ENCODE measurements at places on chromosomes 16 and 17.

DNA sequence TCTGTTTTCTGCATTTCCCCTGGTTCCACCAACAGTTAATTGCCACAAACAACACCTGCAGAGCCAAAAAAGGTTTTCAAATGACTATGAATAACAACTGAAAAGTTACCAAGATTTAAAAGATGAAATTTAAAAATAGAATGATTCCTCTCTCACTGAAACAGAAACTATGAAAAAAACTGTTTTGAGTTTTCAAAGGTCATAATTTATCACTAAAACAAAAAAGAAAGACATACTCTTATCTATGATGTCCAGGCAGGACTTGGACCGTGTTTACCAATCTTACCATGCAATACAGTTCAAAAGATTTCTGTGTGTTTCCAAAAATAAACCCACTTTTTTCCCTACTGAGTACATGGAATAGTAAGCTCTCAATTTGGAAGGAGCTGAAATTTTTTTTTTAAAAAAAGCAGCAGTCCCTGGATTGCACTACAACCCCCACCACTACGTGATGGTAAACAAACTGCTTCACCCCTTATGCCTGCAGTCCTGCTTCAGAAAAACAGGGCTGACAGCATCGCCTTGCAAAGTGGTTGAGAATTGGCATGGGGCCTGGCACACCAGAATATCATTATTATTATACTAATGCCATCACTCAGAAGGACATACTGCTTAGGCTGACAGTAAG, 8.5 kb downstream of the TXNDC11 start:
- no peak for DNase-seq

- DNase-seq = no peak
Observed at GRCh38 chr16:4404967-4405696, 11.3 kb downstream of the CORO7 start.

DNA sequence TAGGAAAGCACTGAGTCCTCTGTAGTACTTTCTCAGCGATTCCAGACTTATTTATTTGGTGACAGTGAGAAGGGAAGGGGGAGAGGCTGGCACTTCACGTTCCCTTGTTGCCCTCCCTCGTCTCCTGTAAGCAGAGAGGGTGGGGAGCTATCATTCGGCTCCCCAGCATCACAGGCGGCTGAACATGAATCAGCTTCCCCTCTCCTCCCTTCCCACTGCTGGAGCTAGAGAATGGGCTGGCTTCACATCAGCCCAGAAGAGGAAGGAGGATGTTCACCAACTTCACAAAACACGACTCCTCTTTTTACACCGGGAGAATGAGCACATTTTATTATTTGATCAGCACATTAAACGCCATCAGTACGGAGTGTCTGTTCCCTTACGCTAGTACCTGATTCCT, 6.7 kb upstream of the CMIP start:
- DNase-seq = no peak

GRCh38 chr16:51753467-51754127, 602.5 kb upstream of the SALL1 start:
- no peak for DNase-seq

DNA sequence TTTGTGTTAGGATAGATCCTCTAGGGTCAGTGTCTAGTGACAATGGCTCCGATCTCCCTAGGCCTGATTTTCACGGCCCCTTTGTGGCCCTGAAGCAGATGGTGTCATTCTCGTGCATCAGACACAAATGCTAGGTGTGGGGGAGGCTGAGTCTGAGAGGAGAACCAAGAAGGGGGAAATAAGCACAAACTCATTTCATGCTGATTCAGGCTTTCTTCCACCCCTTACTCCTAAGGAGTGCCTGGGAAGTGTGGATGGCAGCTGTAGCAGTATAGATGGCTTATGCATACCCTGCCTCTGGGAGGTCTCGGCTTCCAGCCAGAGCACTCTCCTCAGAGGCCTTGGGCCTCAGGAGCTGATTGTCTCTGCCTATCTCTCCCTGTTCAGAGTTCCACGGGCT, 1.8 kb upstream of the WNK4 start:
- DNase-seq = no peak

- no peak for DNase-seq
Observed at GRCh38 chr17:72590882-72591281, 470.1 kb downstream of the SOX9 start.

- DNase-seq = no peak
Observed at GRCh38 chr16:12659871-12660270, 143.8 kb downstream of the CPPED1 start.

DNA sequence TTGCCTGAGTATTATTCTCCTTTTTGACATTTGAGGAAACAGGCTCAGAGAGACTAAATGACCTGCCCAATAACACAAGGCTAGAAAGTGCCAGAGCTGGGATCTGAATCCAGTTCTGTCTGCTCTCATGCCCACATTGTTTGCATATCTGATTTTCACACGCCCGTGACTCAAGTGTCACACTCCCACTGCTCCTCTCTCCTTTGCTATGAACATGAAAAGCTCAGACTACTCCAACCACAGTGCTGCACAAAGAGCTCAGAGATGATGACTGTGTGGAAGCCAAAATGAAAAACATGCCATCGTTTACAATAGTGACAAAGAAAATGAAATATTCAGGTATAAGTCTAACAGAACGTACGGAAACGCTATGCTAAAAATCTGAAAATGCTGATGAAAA, 107.9 kb downstream of the SMG6 start:
- DNase-seq = no peak

GRCh38 chr17:74164446-74165045, 38.9 kb upstream of the RPL38 start:
- no peak for DNase-seq

- DNase-seq = no peak
Observed at GRCh38 chr17:65544672-65545071, 16.8 kb downstream of the AXIN2 start.

GRCh38 chr16:87664792-87665191, 62.5 kb downstream of the JPH3 start:
- DNase-seq = no peak

DNA sequence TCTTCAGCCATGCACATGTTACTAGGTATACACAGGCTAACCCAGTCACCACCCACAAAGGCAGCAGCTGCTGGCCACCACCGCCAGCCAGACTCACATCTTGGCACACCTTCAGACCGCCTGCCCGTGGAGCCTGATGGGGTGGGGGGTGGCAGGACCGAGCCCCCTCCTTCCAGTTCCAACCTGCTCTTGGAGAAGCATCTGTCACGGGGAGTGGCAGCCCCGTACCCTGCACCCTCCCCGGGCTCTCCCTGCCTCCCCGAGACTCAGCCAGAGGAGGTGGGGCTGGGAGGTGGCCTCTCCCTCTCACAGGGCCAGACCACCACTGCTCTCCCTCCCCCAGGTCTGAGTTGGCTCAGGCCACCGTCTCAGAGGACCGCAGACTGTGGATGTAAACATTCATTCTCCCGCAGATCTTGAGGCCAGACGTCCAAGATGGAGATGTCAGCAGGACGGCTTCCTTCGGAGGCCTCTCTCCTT, 11.3 kb upstream of the RBFOX3 start:
- DNase-seq = no peak

DNA sequence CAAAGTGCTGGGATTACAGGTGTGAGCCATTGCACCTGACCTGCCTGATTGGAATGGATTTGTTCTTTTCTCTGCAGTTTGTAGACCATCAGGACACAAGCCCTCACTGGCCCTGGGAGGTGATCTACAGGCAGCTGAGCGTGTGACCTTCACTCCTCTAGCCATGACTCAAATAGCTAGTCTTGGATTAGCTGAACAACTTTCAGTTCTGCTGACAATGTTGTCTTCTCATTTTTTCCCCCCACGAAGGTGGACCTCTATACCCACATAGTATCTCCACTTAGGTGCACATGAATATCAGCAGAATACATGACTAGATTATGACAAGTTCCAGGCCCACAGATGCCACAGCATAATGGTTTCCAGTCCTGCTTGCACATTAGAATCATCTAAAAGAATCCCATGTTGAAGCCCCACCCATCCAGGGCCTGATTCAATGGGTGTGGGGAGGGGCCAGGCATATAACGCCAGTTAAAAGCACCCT, 36.8 kb downstream of the HS3ST3B1 start:
- peak; percentile 70 for DNase-seq

- DNase-seq = no peak
Observed at GRCh38 chr16:15855704-15856003, 1.2 kb downstream of the MYH11 start.

DNA sequence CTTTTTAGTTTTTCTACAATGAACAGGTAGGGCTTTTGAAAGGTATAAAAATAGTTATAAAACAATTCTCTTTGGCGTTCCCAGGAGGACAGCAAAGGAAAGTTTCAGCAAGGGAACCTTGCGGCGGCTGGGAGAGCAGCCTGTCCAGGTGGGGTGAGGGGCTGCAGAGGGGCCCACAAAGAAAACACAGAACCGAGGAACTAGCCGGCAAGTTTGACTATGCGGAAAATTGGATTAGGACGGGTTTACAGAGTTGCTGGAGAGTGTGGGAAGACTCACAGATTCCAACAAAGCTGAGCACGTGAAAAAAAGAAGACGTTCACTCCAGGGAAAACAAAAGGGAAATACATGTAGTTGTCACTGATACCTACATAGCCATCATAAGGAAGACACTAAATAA, 40.2 kb upstream of the METTL16 start:
- DNase-seq = no peak

GRCh38 chr17:40443196-40443987, at the start of gene IGFBP4:
IGFBP4 (plus strand) TSS chr17:40443450; CDS start chr17:40443736, 286 bp downstream.
- peak; percentile 51 for DNase-seq

DNA sequence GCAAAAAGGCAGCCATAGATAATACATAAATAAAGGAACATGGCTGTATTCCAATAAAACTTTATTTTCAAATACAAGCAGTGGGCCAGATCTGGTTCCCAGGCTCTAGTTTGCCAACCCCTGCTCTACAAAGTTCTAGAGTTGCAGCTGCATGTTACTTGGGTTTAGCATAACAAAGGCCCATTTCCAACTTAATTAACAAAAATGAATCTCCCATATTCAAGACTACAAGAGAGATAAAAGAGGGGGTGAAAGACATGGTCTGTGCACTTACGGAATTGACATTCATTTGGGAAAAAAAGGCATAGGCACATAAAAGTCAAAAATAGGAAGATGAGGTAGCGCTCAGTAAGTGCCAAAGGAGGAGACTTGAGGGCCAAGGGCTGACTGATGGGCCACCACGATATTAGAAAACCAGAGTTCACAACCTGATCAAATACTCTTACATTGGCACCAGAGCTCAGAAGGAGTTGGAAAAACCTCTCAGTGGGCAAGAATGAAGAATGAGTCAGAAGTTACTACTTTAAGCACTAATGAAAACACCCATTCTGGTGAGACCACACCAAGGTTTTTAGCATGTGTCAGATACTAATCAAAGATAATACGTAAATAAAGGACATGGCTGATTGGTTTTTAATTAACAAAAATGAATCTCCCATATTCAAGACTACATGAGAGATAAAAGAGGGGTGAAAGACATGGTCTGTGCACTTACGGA, 164.0 kb downstream of the VPS53 start:
- no peak for DNase-seq

All from stimulated activated effector memory CD8-positive, alpha-beta T cell treated with anti-CD3 and anti-CD28 coated beads, Interleukin-12 subunit alpha, Interleukin-12 subunit beta, amount 100 ng/mL, for 72 hours (primary cell).